ENCODE measurements at places on chromosomes 7 and 10.

DNA sequence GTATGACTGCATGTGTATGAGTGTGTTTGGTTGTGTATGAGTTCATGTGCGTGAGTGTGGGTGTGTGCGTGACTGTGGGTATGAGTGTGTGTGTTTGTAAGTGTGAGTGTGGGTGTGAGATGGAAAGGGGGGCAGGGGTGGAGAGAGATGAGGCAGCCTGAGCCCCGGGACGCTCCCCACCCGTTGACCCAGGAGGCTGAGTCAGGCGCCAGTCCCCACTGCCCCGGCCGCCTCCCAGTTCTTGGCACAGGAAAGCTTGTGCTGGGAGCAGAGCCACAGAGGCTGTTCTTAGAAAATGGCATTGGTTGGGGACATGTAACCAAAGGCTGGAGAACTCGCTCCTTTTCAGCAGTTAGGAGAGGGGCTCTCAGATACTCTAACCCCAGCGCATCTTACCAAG is 27.8 kb upstream of the NUB1 start:
- DNase-seq: no peak

- no peak for DNase-seq
Measured at GRCh38 chr10:128018691-128019090, 107.5 kb downstream of the MKI67 start.

- no peak for DNase-seq
Measured at GRCh38 chr10:97612386-97612785, 20.9 kb downstream of the MORN4 start.

DNA sequence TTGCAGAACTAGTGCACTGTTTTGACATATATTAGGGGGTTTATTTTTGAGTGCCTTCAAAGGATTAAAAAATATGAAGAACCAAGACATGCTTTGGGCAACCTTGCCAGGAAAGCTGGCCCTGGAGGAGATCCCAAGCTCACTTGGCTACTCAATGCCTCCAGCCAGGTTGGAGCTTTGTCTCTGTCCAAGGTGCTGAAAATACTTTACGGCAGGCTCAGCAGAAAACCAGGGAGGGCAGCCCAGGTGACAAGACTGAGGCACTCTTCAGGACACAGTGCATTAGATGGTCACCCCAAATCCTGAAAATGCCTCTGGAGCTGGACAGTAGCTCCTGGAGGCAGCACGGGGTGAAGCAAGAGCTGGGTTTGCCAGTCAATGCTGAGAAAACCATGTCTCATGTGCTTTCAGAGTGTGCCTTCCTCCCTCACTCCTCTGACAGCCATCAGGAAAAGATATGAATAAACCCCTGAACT is 5.8 kb upstream of the KCNH2 start:
- DNase-seq: no peak

GRCh38 chr7:158694650-158695049 is 10.0 kb downstream of the NCAPG2 start:
- DNase-seq: no peak

- DNase-seq: no peak
Measured at GRCh38 chr10:122073508-122073907, 84.5 kb downstream of the TACC2 start.

DNA sequence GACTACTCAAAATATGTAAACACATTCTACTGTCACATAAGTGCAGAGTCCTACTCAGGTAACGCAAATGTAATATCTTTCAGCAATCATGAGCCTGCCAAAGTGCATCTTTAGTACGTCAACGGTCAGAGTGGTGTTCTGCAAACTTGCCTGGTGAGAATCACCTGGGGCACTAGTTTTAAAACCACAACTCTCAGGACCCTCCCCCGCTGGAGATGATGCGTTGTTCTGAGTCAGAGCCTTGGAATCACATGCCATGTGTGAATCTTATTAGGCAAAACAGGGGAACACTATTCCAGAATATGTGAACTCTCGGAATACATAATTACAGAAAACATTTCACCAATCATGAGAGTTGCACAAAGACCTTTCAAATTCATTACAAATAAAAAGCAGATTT is 115.7 kb downstream of the TPK1 start:
- DNase-seq: no peak

GRCh38 chr7:42002654-42003053 is 234.4 kb downstream of the GLI3 start:
- no peak for DNase-seq

DNA sequence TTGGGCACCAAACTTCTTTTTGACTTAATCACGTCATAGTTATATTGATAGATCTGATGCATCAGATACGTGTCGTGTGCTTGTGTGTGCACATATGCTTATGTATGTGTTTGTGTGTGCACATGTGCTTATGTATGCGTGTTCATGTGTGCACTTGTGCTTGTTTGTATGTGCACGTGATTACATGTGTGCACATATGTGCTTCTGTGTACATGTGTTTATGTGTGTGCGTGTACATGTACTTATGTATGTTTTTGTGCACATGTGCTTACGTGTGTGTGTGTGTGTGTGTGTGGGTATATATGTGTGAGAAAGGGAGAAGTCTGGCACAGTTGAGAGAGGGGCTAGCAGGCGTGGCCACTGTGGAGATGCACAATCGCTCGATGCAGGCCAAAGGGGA is 173.4 kb downstream of the WDR37 start:
- DNase-seq: no peak

- no peak for DNase-seq
Measured at GRCh38 chr7:3592401-3593134, 291.5 kb downstream of the SDK1 start.

DNA sequence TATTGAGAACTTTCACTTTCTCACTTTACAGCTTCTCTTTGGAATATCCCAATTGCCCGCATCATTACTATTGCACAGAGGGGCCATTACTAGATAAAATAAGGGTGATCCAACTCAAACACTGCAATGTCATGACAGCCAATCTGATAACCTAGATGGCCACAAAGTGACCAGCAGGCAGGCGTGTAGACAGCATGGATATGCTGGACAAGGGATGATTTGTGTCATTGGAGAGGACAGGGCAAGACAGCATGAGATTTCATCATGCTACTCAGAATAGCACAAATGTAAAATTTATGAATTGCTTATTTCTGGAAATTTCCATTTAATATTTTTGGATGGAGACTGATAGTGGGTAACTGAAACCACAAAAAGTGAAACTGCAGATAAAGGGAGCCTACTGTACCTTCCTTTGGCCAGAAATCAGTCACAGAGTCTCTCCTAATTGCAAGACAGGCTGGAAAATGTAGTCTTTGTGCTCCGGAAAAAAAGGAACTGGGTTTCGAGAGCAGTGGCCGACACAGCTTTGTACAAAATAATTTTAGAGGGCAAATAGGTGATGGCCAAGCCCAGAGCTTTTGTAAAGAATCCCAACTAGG is 6.1 kb upstream of the GSDME start:
- no peak for DNase-seq

GRCh38 chr10:131854579-131855335 is 46.1 kb upstream of the PPP2R2D start:
- DNase-seq: no peak

- DNase-seq: no peak
Measured at GRCh38 chr7:77912293-77912692, 113.7 kb downstream of the PHTF2 start.

GRCh38 chr10:6669269-6669859 is 89.3 kb upstream of the PRKCQ start:
- peak; percentile 24 for DNase-seq

DNA sequence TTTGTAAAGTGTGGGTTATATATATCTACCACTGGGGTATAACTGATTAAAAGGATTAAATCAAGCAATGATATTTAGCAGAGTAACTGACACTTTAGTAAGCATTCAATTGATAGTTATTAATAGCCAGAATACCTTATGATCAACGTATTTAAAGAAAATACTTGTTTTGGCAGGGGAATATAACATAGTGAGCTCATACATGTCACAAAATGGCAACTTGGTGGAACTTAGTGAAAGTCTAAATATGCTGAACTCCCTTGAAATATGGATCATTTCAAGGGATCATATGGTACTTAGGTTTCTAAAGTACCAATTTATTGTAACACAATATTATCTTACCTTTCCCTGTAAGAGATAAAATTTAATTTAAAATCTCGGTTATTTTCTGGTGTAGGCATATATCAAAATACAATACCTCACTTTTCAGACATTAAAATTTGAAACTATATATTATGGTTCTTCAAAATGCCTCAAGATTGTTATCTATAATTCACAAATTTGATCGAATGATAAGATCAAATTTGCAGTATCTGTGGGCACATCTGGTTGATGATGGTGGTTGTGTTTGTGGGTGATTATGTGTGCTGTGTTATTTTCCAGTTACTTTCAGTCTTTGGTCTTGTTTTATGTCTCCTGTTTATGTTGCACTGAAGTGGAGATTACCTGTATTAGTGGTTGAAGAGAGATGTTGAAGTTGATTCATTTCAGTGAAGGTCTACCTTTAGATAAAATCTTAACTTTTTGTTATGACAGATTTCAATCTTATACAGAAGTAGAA is 5.2 kb downstream of the ARL4A start:
- no peak for DNase-seq

DNA sequence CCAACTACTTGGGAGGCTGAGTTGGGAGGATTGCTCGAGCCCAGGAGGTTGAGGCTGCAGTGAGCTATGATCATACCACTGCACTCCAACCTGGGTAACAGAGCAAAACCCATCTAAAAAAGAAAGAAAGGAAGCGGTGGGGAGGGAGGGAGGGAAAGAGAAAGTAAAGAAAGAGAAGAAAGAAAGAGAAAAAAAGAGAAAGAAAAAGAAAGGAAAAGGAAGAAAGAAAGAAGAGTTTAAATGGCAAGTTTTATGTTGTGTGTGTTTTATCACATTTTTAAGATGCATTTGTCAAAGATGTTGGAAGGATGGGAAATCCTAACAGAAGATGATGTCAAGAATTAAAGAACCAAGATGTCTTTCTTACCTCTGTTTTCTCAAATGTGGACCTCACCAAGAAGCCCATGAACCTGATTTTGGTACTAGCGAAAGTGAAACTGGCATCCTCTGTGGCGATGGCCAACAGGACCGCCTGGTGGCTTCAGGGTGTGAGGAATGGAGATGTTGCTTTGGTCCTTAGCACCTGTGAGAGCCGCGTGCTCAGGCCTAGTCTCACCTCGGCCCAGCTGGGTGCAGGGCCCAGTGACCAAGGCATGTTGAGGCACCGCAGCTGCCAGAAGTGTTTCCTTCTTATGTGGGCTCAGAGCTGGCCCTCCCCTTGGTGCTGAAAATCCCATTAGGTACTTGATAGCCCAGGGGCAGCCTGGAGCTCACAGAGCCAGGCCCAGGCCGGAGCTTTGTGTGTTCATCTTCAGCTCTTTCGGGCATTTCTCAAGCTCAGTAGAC is 9.8 kb downstream of the UCMA start:
- DNase-seq: no peak

GRCh38 chr7:87816389-87816788 is 59.8 kb downstream of the SLC25A40 start:
- DNase-seq: no peak

Data from BJ (cell line).